ENCODE measurements at places on chromosomes 2 and 18.

DNA sequence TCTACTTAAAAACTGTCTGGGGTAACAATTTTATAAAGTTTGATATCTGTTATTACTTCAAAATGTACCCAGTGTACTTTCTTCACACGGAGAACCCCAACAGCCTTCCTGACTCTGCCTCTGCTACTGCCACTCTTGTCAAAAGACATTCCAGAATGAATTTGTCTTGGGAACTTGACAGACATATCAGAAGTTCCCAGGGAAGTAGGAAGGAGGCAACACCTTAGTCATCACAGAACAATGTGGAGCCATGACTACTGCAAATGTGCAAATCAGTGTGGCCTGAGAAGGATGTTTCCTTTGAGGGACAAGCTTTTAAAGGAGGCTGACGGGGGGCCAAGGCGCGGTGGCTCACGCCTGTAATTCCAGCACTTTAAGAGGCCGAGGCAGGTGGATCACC is 133.8 kb upstream of the RNF152 start:
- no peak for DNase-seq

- DNase-seq, result no peak
Measured at GRCh38 chr2:88127888-88128653, at the start of gene FABP1. Gene FABP1, minus strand, starts transcription at chr2:88128062. Its CDS starts 45 bp downstream, at chr2:88128017.

GRCh38 chr2:215423928-215424540 is 11.8 kb downstream of the FN1 start:
- no peak for DNase-seq

DNA sequence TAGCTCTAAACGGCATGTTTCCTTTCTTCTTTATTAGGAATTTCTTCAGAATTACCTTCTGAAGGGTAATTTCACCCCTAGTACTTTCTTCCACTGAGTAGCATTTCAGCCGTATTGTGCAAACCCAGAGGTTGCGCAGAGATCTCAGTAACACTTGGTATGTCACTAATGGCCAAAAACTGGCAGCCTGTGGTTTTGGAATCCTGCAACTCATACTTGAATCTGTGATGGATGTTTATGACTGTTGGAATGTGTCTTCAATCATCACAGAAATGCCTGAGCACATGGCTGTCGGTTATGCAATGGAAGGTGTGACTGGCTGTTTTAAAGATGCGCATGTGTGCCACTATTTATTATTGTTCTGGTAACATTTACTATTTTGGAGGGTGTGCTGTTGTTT is 100.0 kb downstream of the COLEC12 start:
- no peak for DNase-seq

GRCh38 chr18:13407484-13407883 is 188.9 kb downstream of the LDLRAD4 start:
- DNase-seq, result no peak

DNA sequence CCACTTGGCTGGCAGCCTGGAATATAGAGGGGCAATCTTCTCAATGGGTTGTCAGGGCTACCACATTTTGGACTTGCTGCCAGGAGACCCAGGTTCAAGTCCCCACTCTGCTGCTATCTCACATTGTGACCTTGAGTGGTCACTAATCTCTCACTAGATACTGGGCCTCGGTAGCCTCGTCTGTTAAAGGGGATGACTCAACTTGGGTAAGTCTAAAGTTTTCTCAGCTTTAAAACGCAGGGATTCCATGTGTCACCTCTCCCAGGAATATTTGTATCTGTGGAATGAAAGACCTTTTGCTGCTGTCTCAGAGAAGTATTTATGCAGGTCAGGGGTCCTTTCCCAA is 86.3 kb downstream of the SEMA4F start:
- DNase-seq, result no peak

DNA sequence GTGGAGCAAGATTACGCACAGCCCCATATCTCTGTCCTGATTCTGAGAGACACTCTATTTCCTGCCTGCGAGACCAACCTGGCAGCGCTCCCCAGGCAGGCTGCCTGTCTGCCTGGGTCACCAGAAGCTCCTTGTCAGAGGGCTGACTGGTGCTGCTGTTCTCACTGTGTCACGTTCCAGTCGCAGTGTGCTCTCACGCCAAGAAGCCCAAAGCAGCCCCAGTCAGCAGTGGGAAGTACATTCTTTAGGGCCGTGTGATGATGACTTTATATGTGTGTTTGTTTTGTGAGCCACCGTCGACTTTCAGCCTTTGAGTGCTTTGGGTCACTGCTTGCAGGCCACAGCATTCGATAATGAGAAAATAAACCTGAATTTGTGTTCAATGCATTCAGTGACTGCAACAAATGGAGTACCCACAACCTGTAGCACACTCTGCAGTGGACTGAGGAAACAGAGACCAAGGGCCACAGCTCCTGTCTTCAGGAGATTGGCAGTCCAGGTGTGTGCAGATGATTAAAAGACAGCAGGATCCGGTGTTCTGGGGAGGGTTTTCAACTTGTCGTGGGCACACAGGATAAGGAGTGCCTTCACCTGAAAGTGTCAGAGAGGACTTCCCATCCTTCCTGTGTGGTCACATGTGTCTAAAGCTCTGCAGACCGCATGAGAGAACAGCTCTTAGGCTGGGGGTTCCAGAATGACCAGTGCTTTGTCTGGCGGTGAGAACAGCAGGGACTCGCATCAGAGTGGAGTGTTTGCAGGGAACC is 4.8 kb downstream of the TNFRSF11A start:
- DNase-seq, result peak; percentile 15

DNA sequence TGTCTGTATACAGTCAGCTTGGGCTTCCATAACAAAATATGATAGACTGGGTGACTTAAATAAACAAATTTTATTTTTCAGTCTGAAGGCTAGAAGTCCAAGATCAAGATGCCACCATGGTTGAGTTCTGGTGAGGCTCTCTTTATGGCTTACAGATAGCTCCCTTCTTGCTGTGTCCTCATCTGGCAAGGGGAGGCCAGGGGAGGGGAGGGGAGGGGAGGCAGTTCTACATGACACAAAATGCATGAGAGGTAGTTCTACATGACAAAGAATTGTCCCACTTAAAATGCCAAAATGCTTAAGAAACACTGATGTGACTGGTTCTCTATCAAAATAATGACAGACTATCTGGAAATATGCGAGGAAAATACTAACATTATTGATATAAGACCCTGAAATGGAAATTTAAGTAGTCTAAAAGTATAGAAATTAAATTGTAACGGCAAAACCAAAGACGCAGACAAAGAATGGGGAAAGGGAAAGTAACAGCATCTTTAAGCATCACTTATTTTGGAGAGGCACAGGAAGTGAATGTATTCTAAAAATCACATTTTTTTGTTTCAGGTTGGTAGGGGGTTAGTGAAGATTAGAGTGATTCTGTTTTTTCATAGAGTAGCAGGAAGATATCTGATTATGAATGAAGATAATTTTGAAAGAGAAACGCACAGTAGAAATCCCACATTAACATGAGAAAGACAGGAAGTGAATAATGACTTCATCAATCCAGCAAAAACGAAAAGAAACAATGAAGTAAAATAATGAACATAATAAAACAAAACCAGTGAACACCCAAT is 131.4 kb downstream of the STRN start:
- no peak for DNase-seq

DNA sequence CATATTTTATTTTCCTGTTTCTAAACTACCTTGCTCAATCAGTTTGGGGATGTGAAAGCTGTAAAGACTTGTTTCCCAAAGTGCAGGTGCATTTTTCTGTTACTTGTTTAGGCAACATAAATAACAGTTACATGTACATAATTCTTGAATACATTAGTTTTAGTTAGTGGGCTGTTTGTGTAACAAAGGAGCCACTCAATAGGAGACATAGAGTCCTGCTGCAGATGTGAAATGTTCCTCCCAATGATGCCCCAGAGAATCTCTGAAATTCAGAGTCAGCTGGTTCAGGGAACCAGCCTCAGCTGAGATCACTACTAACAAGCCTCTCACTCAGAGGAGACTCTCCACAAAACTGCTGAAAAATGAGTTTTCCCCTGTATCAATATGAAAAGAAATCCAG is 91.5 kb upstream of the TWSG1 start:
- no peak for DNase-seq

DNA sequence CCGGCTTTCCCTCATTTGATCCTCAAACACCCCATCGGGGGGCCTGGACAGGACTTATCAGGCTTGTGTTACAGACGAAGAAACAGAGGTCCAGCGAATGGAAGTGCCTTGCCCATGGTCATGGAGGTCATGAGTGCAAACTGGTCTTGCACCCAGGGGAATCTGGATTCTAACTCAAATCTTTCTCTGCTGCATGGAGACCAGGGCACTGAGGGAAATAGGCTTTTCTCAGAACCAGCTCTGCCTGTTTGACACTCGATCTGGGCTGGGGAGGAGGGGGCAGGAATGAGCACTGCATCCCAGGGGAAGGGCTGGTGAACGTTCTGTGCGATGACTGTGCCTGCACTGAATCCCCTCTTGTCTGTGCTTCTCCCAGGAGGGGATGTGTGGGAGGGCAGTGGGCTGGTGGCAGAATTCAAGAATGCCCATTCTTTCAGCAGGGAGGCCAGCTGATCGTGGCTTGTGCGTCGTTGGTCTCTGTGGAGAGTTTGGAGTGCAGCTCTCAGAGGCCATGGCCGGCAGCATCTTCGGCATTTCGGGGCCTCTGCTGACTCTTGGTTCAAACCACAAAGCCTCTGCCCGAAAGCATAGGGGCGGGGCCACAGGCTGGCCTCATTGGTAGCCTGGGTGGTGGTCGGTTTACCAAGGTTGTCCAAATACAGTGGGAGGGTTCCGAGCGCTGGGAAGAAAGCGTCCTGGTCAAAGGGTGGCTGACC is 171.6 kb downstream of the DDX1 start:
- DNase-seq, result no peak

DNA sequence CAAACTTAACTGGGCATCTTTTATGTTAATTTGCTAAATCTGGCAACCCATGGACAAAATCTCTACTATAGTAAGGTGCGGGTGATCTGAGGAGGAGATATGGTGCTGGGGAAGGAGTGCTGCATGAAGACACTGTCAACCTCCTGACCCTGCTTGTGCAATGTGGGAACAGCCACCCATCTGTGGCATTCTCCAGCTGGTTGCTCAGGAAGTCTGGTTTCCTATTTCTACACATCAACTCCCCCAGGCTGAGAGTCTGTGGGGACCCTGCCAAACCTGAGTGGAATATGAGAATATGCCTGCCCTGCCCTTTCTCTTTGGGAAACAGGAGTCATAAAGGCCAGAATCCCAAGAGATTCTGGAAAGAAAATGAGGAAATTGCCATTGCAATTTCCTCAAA is 60.1 kb upstream of the PAX3 start:
- no peak for DNase-seq

DNA sequence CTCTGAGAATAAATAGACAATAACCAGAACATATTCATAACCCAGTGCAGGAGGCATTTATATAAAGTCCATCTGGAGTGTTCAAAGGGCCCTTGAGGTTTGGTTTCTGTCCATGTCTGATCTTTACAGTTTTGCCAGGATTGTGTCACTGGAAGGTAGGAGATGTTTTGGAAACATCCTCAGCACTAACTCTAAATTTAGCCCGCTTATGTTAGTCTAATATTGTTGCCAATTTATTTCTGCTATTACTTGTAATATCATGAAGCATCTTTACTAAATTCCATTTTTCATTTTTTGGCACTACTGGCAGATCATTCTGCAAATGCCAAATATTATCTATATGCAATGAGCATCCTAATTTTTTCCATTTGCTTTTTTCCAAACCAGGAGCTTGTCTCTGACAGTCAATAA is 22.4 kb upstream of the REV1 start:
- DNase-seq, result no peak

GRCh38 chr2:28956415-28956826 is 24.7 kb upstream of the TOGARAM2 start:
- peak; percentile 40 for DNase-seq

DNA sequence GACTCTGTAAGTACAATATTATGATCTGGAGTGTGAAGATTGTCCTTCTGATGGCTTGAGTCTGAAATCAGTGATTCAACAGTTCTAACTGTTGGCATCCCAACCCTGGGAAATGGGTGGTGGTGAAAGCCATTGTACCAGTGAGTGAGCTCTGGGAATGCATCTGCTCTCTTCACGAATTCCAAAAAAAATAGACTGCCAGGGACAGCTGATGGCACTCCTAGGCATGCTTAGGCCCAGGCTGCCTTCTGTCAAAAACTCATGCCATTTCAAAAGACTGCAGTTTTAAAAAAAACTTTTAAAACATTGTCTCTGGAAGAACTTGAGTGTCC is 20.3 kb downstream of the OXER1 start:
- DNase-seq, result no peak

DNA sequence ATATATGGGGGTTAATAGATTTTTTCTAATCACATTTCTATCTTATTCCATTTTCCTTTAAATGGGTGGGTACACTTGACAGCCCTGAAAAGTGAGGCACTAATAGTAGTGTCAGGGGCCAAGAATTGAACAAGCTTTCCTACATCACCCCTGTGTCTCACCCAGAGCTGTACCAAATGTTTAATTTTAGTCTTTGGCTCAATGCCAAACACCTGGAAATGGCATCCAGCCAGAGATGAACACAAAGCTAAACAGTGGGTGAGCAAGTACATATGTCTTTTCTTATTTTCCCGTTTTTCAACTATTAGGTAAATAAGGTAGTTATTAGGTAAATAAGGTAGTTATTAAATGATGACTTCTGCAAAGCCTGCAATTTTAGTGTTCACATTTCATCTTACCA is 276.3 kb upstream of the ERBB4 start:
- no peak for DNase-seq

GRCh38 chr2:11157296-11157695 is 2.0 kb downstream of the SLC66A3 start:
- DNase-seq, result no peak

GRCh38 chr2:235659767-235660322 is 166.0 kb downstream of the AGAP1 start:
- DNase-seq, result peak; percentile 32

DNA sequence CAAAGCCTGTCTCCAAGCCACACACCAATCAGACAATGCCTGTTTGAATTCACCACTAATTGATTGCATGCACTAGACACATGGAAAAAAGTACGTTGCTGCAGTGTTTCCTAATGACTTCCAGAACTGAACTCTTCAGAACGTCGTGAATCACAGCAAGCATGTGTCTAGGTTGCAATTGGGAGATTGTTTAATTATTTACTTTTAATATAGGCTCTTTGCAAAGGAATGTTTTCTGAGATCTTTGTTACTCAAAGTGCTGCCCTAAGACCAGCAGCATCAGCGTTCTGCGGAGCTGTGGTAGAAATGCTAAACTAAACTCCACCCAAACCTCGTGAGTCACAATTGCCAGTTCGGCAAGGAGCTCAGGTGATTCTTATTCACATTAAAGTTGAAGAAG is 52.7 kb upstream of the CCDC68 start:
- no peak for DNase-seq

- DNase-seq, result no peak
Measured at GRCh38 chr2:200613692-200614091, 27.9 kb downstream of the AOX1 start.

DNA sequence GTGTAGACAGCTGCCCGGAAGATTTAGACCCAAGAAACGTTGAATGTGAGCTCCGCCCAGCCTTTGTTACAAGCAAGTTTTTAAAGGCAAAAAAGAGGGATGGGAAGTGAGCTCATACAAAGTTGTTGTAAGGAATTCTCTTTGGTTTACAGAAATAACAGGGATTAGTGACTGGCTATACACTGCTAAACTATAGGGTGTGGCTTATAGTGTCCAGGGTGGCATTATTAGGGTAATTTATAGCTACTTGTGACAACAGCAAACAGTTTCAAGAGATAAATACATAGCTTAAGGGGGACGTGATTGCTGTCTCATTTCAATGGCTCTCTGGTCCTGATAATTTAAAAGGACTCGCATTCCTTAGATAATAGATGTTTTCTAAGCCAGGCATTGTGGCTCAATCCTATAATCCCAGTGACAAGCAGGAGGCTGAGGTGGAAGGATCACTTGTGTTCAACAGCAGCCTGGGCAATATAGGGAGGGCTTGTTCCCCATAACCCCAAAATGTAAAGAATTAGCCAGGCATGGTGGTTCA is 66.5 kb upstream of the TGIF1 start:
- DNase-seq, result no peak

- no peak for DNase-seq
Measured at GRCh38 chr2:100230754-100231153, 88.4 kb upstream of the AFF3 start.
